ENCODE measurements at places on chromosomes 3 and 15.

- no peak for DNase-seq
These were observed 4.8 kb downstream of the MESD start for GRCh38 chr15:80984856-80985255.

DNA sequence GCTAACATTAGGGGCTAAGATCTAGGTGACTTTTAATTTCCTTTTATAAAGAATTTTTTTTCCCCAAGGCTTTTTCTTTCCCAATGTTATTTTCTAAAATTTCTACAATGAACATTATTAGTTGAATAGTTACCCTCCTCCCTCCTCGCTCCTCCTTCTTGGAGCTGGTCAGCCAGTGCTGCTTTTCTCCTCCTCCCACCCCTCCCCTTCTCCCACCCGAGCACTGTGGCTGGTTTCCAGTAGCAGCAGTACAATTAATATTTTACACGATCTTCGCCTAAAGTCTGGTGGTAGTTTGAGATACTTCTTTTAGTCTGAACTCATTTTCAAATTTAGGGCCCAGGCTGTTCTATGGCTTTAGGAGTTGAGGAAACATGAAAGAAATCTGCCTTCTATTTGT lies 41.6 kb downstream of the EEFSEC start:
- DNase-seq = no peak

DNA sequence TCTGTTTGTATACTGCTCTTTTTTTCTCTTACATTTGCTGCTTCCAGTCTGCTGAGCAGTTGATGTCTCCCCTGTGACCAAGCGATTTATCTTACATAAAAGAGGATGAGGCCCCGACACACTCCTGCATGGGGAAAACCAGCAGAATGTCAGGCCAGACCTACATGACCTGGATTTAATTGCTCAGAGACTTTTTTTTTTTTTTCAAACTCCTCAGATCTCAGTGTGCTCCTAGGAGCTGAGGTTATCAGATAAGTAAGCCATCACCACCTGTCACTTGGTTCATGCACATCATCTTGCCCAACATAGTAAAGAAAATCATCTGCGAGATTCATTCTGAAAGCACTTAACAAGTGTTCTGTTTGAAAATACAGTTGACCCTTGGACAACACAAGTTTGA lies 163.1 kb downstream of the PLCL2 start:
- DNase-seq = no peak

- no peak for DNase-seq
These were observed 83.2 kb upstream of the ATP10A start for GRCh38 chr15:25946241-25946805.

DNA sequence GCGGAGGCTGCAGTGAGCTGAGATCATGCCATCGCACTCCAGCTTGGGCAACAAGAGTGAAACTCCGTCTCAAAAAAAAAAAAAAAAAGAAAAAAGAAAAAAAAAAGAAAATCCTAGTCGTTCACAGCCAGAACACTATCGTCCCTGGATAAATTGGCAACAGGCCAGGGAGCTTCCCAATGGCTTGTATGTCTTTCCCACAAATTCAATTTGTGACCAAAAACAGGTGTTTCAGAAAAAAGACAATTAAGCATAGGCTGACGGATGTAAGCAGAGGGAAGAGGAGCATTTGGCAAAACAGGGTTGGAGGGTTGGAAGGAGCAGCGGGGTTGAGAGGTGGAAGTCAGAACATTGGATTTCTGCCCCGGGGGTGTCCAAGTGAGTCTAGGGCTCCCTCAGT lies 8.5 kb downstream of the EPB42 start:
- DNase-seq = no peak

DNA sequence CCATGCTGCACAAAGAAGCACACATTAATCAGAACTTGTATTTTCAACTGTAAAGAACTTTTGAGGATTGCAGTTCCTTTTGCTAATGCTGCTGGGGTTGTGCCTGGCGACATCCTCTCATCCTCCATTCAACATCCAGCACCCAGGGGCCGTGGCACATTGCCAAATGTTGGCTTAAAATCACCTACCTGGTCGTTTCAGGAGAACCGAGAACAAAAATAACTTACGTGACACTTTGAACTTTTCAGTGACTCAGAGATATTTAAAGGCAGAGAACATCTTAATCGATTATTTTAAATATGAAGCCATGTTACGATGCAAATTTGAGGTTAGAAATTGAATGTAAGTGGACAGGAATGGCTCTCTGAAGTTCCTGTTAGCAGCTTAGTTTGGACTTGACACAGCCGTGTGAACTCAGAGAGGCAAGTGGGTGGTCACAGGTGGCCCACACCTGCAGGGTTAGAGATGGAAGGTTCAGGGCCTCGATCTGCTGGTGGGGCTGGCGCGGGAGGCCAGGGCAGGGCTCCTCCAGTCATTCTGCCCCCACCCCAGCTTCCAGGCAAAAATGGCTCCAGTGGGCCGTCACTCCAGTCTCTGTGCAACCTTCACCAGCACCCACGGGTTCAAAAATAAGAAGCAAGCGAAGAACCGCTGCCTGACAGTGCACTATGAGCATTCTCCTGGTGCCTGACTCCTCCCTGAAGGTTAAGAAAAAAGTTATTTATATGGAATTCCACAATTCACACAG lies 12.2 kb downstream of the LRRK1 start:
- DNase-seq = no peak

- DNase-seq = no peak
These were observed 9.7 kb downstream of the TPM1 start for GRCh38 chr15:63052077-63052841.

GRCh38 chr3:171789759-171790505 lies 20.4 kb downstream of the PLD1 start:
- DNase-seq = no peak

DNA sequence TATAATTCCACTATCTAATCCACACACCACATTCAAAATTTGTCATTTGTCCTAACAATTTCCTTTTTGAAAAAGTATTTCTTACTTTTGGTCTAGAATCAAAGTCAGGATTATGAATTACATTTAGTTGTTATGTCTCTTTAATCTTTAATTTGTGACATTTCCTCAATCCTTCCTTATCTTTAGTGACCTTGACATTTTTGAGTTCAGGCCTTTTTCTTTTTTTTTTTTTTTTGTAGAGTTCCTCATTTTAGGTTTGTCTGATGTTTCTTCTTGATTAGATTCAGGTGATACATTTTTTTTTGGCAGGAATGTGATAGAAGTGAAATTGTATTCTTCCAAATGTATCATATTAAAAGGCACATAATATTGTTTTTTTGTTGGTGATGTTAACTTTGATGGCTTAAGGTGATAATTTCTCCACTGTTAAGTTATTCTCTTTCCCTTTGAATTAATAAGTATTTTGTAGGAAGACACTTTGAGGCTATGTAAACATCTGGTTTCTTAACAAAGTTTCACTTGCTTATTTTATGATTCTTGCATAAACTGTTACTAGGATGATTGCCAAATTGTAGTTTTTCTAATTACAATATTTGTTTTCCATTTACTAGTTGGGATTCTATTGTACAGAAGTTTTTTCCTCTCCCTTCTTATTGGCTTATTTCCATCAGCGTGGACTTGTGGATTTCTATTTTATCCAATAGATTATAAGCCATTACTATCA lies 16.3 kb downstream of the SLC35G2 start:
- DNase-seq = no peak

DNA sequence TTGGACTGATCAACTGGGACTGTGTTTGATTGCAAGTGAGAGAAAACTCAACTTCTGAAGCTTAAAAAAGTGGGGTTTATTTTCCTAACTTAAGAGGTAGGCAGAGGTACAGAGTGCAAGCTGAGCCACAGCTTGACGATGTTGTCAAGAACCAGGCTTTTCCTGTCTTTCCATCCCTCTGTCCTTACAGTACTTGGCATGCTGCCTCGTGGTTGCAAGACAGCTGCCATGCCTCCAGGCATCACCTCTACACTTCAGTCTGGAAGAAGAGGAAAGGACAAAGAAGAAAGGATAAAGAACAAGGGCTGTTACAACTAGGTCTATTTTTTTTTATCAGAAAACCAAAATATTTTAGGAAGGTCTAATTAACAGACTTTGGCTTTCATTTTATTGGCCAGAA lies 51.8 kb upstream of the GALNT15 start:
- DNase-seq = no peak

GRCh38 chr3:186596568-186597287 lies 16.1 kb upstream of the AHSG start:
- DNase-seq = no peak

DNA sequence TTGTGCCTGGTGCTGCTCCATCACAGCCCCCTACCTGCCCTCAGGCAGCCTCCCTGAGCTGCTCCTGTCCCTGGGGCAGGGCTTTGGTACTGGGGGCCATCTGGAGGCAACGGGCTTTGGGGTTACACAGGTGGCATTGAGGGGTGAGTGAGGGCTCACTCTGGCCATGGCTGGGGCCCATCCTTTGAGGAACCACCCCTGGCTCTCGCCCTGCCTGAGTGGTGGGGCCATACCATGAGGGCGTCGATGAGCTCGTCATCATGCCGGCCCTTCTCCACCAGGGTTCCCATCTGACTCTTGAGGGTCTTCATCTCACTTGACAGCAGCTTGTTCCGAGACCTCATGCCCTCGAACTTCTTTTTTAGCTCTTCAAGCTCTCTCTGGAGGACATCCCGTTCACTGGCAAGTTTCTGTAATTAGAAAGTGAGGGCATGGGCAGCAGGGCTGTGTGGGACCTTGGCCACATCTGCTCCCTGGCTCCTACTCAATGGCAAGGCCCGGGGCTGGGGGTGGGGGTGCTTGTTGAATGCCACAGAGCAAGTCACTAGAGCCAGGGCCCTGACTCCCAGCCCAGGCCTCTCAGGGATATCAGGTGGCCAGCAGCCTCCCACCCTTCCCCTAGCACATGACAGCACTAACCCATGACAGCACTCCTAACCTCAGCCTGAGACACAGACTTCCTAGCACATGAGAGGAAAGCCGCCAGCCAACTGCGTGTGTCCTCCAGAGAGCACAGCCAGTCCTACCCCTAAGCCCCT lies 33.5 kb downstream of the CCDC13 start:
- DNase-seq = no peak

DNA sequence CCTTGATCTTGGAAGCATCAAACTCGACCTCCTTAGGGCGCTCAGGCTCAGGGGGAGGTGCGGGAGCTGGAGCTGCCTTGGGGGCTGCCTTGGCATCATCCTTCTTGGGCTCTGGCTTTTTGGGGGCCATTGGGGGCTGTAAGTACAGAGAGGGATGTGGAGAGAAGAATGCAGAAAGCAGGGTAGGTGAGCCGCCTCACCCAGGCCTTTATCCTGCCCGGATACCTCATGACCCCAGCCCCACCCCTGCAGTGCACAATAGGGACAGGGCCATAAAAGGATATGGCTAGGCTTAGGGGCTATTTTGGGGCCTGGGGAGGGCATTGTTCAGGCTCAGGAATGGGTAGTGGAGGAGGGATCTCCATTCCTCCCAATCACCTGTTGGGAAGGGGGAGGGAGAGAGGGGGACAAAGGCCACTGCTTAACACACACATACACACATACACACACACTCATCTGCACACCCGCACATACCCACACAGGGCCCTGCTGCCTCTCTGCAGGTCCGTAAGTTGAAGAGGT lies at the start of gene MYL3:
Gene MYL3, minus strand, starts transcription at position 184 of the 522 bp plus-strand sequence. Its CDS starts 54 bp downstream, at position 130.
- DNase-seq = no peak

DNA sequence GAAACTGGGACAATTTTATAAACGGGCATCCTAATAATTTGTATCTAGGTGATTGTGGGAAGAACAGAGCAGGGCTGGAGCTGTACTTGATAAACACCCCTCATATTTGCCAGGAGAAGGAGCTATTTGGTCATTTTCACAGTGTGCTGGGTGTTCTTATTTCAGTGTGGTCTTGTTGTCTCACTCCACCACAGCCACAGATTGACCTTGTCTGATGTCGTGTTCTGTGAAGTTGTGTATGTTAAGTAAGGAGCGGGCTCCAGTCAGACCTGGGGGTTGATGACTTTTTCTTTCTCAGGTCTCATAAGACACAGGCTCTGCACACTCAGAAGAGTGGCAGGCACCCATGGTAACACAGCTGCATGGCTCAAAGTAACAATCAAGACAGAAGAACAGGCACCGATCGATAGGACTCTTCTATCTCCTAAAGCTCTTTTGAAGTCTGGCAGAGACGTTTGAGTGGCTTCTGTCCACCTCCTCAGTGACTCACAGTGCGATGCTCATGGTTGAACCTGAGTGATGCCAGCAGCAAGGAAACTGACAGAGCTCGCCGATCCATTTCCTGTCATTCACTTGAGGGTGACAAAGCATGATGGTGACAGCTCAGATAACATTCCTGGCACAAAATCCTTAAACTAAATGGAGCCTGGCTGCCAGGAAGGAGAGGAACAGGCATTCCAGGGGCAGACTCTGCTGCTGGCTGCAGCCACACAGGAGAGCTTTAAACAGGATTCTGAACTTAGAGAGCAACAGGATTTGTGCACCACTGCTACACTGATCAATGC lies 20.8 kb downstream of the DPH3 start:
- no peak for DNase-seq

- no peak for DNase-seq
These were observed 290.7 kb downstream of the GBE1 start for GRCh38 chr3:81470524-81471278.

- DNase-seq = no peak
These were observed 119.0 kb downstream of the USP13 start for GRCh38 chr3:179771797-179772196.

DNA sequence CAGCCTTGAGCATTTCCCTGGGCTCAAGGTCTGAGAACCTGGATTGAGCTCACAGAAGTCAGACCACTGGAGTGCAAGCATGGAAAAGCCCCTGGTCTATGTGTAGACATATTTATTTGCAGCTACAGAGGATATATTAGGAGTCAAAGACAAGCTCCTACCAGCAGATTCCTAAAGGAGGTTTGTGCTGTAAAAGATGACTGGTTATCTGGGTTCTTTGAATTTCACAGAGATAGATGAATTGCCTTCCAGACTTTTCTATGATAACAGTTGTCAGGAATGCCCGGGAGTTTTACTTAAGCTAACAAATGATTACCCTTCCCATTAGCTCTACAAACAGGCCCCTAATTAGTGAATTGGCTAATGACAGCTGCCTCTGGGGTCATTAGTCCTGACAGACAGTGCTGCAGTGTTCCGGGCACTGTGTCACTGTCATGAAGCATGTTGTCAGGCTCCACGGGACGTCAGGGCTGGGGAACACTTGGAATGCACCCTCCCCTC lies 48.8 kb upstream of the PLXNA1 start:
- DNase-seq = no peak

GRCh38 chr3:23002151-23002550 lies 201.0 kb upstream of the UBE2E2 start:
- no peak for DNase-seq

GRCh38 chr3:25478211-25478757 lies 50.2 kb downstream of the RARB start:
- no peak for DNase-seq

DNA sequence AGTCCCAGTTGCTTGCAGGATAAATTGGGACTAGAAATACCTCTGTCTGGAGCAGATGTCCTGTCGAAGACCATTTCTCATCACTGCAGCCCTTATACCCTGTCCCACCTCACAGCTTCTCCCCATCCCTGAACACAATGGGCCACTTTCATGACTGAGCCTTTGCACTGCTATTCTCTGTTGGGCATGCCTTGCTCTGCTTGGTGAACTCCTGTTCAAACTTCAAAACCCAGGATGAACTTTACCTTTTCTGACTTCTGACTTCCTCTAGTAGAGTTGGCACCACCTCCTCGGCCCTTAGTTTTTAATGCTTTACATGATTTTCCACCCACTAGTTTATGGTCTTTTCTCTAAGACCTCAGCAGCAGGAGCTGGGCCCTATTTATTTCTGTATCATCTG lies 48.4 kb downstream of the ST6GAL1 start:
- no peak for DNase-seq
